Right ventricle myocardium superior (tissue), 1 donor: ENCODE measurements at places on chromosomes 16 and 17.

GRCh38 chr17:35236821-35237220 lies 6.1 kb upstream of the SLFN5 start:
- no peak for DNase-seq

DNA sequence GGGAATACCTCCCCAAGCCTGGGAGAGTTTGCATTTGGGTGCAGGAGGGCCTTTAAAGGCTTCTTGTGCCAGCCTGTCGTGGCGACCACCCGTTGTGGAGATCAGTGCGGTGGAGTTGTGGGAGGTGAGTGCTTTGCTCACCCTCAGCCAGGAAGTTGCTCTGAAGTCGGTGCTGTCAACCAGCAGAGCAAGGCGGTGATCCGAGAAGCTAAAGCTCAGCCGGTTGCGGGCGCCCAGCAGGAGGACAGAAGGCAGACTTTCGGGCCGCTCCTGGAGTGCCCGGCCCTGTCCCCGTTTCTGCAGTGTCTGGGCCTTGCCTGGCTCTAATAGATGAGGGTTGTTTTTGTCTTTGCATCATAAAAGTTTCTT lies 1.4 kb downstream of the UBE2I start:
- no peak for DNase-seq

- peak; percentile 19 for DNase-seq
These were observed 1.9 kb downstream of the TBX2 start for GRCh38 chr17:61401389-61402072.

DNA sequence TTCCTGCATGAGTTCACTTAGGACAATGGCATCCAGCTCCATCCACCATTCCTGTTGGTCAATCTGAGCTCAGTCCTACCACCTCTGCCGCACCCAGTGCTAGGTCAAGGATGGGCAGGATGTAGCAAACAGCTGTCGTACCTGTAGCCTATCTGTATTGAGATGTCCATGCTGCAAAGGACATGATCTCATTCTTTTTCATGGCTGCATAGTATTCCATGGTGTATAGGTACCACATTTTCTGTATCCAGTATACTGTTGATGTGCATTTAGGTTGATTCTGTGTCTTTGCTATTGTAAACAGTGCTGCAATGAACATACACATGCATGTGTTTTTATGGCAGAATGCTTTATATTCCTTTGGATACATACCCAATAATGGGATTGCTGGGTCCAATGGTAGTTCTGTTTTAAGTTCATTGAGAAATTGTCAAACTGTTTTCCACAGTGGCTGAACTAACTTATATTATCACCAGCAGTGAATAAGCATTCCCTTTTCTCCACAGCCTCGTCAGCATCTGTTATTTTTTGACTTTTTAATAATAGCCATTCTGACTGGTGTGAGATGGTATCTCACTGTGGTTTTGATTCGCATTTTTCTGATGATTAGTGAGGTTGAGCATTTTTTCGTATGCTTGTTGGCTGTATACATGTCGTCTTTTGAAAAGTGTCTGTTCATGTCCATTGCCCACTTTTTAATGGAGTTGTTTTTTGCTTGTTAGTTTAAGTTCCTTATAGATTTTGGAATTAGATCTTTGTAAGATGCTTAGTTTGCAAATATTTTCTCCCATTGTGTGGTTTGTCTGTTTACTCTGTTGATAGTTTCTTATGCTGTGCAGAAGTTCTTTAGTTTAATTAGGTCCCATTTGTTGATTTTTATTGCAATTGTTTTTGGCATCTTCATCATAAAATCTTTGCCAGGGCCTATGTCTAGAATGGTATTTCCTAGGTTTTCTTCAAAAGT lies 7.2 kb upstream of the MRTFB start:
- DNase-seq, result no peak

- DNase-seq, result no peak
These were observed 1.4 kb downstream of the CDK5R1 start for GRCh38 chr17:32488177-32488542.

GRCh38 chr16:14211856-14212543 lies 140.9 kb downstream of the MRTFB start:
- DNase-seq, result no peak

DNA sequence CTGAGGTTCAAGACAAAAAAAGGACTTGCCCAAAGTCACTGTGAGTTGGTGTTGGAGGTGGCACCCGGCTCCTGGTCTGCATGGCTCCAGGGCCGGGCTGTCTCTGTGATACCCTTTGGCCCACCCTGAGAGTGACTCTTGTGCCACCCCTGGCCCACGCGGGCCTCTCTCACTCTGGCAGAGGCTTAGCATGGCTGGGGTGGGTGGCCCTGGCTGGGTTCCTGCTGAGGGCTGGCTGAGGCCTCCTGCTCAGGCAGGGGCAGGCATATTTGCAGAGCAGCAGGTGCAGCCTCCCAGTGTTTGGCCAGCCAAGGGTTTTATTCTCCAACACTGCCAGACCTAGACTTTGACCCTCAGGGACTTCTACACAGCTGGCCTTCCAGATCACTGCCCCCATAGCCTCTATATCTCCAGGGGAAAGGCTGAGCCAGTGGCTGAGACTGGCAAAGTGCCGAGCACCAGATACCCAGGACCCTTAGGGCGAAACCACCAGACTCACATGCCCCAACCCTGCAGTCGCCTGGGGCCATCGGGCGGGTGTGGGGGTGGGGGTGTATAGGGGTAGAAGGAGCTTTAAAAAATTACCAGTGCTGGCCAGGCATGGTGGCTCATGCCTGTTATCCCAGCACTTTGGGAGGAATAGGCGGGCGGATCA lies 21.5 kb upstream of the ADGRG1 start:
- DNase-seq, result no peak

DNA sequence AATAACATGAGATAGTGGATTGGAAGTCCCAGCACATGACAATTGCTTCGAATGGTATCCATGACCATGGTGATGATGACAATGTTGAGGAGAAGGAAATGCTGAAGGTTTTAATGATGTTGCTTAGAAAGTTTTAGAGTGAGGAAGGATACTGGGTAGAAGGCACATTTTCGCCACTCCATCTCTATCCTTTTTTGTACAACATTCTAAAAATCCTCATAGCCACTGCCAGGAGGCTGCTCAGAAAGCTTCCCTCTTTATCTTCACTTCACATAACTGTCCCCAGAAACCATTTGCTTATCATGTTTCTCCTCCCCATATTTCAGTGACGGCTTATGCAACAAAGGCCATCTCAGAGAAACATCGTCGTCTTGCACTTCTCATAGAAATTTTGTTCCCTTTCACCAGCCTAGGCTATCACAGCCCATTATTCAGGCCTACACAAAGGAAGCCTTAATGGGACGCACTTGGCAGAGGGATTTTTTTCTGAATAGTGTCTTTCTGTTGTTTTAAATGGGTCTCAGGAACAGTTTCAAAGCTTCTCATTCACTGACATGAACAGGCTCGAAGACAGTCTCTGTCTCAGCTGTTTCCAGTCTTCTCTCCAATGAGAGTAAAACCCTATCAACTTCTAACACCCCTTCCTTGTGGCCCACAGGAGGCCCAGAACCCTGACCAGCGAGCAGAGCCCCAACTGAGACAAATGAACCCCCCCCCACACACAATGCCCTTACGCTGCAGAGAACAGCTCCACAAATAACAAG lies 506.7 kb downstream of the HAPSTR1 start:
- DNase-seq, result no peak

GRCh38 chr16:24973809-24974461 lies 41.2 kb downstream of the ARHGAP17 start:
- no peak for DNase-seq

GRCh38 chr16:5504064-5504781 lies 406.6 kb upstream of the EEF2KMT start:
- no peak for DNase-seq

- DNase-seq, result no peak
These were observed 53.4 kb downstream of the ABCC12 start for GRCh38 chr16:48102083-48103008.

DNA sequence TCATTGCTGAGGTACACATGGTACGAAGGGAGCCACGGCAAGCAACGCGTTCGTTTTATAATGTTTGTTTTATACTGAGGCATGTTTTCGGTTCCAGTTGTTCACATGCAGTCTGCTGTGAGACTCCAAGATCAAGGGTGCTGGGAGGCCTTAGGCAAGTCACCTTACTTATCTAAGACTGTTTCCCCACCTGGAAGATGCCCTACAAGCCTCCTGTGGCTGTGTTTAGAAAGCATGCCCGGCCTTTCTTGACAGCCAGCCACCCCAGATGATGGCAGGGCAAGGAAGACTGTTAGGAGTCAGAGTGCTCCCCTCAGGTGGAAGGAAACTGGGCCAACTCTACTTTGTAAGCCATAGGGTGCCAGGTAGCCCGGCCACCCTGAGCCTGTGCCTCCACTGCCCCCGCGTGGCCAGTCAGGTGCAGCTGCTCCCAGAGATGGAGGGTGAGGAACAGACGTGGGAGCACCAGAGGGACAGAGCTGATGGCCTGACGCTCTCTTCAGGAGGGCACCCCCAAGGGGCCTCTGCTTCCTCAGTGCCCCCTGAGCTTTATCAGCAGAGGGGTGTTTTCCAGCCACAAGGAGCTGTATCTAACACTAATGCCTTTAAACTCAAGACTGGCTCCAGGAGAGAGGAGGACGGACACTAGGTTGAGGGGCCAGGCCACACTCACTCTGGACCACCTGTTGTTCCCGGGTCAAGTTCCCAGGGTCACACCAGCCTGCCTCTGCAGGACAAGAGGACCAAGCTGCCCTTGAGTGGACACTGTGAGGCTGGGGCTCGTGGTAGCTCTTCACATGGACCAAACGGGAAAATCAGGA lies 5.4 kb downstream of the NAT9 start:
- peak; percentile 74 for DNase-seq

GRCh38 chr16:53755026-53755910 lies 51.3 kb downstream of the FTO start:
- no peak for DNase-seq

DNA sequence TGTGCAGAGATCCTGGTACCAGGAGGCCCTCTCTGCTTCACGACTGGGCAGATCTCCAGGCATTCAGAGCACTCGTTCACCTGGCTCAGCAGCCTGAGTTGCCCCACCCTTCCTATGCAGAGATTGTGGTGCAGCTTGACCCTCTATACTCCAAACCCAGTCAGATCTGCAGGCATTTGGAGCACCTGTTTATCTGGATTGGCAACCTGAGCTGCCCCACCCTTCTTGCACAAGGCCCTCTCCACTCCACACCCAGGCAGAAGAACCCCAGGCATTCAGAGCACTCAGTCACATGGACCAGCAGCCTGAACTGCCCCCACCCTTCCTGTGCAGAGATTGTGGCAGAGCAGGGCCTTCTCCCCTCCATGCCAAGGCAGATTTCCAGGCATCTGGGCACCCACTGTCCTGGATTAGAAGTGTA lies 88.4 kb upstream of the CDH5 start:
- no peak for DNase-seq

GRCh38 chr16:77840673-77841501 lies 52.5 kb downstream of the VAT1L start:
- no peak for DNase-seq

GRCh38 chr16:81752876-81753227 lies 26.2 kb upstream of the PLCG2 start:
- DNase-seq, result no peak

GRCh38 chr16:70714581-70715054 lies 28.8 kb upstream of the MTSS2 start:
- DNase-seq, result no peak

DNA sequence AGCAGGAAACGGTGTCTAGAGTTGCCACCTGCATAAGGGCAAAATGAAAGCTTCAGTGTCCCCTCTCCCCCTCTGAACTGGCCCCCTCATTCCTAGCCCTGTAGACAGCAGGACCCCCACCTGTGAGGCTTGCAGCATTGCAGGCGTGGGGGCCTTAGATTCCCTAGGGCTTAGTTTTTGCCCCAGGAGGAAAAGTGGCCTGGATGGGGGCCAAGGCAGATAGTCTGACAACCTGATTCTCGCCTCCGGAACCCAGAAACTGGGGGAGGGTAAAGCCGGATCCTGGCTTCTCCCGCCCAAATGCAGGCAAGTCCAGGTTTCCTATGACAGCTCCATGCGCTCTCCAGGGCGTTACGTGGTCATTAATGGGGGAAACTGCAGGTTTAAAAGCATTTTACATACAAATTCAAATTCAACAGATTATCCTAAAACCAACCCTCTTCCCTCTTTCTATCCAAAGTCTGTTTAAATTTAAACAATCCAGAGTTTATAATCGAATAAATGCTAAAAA lies 678 bp upstream of the HOXB6 start:
- no peak for DNase-seq

DNA sequence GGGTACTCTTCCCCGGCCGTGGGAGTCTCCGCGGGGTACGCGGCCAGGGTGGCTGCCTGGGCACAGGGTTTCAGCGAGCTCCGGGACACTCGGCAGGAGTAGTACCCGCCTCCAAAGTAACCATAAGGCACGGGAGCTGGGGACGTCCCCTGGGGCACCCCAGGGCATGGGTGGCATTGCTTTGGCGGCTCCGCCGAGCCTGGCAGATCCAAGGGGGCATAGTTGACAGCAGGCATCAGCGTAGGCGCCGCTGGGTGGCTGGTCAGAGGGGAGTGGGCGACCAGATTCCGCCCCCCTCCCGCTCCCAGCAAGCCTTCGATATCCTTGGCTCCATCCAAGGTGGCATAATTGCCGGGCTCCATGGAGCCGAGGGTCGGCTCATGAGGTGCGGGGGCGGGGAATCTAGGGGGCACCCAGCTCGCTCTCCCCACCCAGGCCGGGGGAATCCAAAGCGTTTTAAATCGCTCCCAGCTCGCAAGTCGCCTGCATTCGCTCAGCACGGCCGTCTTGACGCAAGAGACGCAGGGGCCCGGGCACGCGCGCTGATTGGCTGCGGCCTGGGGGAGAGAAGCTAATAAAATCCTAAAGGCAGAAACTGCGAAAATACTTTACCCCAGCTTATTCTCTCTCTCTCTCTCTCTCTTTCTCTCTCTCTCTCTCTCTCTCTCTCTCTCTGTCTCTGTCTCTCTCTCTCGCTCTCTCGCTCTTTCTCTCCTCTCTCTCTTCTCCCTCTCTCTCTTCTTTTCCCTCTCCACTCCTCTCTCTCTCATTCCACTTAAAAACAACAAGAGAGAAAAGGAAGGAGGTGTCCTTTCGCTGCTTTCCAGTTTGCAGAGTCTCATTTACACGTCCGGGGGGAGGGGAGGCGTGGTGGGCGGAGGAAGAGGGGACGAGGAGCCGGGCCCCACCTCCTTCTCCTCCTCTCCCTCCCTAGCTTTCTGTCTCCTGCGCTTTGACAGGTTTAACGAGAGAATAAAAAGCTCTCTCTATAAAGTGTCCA lies at the start of gene HOXB13:
Gene HOXB13 (minus strand): TSS at position 519 of the 1,000 bp plus-strand sequence. CDS start 157 bp downstream, at position 362.
- DNase-seq, result peak; percentile 64

DNA sequence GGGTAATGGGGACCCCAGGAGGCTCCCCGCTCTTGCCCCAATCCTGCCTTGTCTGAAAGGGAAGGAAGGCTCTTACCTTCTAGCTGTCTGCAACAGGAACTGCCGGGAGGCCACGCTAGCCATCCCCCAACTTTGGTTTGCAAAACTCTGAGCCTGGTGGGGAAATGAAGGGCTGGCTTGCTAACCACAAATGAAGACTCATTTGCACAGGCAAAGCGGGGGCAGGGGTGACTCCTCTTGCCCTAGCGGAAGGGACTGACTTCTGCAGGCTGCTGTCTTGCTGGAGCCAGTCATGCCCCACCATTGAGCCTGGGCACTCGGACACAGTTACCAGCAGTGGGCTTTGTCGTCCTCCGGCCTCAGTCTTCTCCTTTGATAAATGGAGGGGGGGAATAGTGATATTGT lies 52.6 kb downstream of the PLCG2 start:
- DNase-seq, result peak; percentile 73

DNA sequence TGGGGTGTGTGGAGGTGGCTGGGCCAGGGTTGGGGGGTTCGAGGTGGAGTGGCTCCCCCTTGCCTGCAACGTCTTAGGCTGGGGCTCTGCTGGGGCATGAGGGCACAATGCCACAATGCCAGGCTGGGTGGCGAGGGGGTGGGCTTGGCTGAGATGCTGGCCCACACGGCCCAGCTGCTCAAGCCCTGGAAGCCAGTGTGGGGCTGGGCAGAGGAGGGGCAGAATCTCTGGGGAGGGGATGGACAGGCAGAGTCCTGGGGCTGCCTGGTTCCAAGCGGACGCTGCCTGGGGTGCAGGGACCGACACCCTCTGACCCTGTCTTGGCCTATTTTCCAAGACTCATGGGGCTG lies 37.5 kb upstream of the SSTR5 start:
- DNase-seq, result no peak
